ENCODE measurements at places on chromosomes 11 and 22.

DNA sequence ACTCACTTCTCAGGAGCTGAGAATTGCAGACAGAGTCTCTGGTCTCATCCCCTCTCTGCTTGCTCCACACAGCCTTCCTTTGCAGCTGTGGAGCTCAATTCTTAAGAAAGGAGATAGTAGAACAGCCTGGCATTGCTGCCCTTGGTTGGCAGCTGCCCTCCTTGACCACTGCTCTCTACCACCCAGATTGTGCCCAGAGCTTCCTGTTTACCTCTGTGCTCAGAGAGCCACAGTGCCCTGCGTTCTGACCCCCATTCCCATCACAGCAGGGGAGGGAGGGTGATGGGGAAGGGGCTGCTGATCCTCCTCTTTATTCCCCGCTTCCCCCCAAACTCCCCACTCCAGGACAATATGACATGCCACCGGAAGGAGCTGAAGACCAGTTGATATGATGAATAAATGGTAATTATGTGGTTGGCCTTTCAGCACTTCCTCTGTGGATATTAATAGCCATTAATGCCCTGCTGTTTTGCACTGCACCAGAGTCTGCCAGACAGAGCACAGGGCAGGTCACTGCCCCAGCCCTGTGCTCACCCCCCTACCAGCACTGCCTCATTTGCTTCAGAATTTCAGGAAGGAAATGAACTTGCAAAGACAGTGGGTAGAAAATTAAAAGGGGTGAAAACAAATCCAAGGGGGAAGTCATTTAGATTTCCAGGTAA is 426.8 kb upstream of the CADM1 start:
- no peak for DNase-seq

DNA sequence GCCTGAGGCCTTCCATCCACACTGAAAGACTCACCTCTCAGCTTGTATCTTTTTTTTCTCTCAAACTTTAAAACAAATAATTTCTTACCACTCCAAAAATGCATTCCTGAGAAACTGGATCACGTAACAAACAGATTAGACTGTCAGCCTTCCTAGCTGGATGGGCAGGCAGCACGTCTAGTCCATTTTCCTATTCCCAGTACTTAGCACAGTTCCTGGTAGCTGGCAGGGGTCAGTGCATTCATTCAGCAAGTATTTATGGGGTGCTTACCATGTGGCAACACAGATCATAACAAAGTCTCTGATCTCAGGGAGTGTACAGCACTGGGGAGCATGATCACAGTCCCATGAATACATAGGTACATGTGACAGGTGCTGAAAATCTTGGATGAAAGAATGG is 89.6 kb downstream of the UBASH3B start:
- no peak for DNase-seq

DNA sequence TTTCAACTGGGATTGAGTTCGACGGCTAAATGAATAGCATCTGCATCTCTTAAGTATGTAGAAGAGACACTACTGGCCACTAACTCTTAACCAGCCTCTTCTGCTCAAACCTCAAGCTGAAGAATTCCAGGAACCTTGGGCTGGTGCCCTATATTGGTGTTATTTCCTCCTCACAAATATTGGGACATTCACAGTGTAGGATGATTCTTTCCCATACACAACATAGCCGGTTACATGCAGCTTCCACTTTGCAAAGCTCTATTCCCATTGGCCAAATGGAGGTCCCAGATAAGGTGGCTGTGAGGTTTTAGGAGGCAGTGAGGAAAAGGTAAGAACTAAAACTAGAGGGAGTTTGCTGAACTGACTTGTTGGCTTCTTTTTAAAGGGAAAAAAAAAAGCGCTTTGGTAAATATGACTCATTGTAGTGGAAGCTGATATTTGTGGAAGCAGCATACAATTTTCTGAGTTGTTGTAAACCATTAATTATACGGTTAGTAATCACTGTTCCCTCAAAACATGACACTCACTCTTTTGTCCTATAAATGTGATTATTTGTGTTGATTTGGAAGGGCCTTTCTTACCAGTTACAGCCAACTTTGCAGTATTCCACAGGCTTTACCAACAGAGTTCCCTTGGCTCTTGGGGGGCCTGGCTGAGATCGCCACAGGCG is 17.6 kb downstream of the C22orf31 start:
- DNase-seq, result no peak

DNA sequence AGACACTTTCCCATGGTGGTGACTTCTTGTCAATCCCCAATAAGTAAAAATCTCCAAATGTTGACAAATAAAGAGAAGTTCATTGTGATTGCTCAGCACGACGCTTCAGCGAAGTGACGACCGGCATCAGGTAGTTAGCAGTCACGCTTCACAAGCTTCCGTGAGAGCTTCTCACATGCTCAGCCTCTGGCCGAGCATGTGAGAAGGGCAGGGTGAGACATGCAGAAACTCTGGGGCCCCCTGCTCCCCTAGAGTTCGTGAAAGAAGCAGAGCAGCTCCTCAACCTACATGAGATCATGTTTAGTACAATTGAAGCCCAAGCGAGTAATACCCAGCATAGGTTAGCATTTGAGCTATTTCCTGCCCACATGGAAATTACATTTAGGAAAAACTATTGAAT is 4.4 kb upstream of the C11orf16 start:
- DNase-seq, result no peak

GRCh38 chr22:45512363-45512762 is 9.7 kb downstream of the FBLN1 start:
- DNase-seq, result no peak

- DNase-seq, result no peak
Observed at GRCh38 chr11:88359541-88359940, 22.0 kb upstream of the CTSC start.

DNA sequence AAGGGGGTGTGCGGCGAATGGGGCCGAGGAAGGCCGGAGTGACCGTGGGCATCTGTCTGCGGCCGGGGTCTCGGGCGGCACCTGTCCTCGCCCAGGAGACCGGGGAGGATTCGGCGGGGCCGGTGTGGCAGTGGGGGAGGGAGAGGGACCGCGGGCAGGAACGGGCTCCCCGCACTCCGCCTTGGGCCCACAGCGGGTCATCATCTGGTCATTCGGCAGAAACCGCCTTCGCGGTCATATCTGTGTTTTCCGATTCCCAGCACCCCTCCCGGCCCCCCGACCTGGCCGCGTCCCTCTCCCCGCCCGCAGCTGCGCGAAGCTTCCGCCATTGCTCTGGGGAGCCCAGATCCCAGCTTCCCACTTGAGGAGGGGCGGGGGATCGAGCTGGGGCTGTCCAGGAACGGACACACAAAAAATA is 824 bp upstream of the CBX6 start:
- peak; percentile 73 for DNase-seq

DNA sequence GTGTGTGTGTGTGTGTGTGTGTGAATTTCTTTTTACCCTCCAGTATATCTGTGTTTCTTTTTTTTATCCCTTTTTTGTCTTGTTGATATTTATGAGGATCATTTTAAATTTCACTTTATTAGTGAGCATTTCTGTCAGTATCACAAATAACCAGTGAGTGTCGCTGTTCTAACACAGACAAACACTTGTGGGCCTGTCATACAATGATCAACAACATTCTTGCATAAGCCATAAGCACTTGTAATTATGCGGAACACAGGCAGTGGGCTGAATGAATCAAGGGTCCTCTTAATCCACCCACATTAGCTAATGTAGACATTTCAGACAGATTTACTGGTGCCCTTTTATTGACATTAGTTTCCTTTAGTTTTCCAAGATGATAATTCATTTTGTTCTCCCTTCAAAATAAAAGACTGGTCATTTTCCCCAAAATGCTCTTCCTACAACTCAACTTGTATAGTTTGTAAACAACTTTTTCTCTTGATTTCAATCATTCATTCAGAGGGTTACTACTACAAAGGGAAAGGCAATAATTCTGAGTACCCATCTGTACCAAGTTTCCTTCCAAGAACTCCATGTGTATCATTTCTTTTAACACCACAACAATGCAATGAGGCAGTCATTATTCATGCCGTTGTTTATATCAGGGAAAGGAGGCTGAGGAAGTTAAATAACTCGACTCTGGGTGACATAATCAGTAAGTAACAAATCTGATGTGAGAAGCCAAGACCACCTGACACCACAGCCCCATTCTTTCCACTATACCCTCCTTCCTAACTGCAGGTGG is 34.5 kb upstream of the ANO3 start:
- peak; percentile 14 for DNase-seq

DNA sequence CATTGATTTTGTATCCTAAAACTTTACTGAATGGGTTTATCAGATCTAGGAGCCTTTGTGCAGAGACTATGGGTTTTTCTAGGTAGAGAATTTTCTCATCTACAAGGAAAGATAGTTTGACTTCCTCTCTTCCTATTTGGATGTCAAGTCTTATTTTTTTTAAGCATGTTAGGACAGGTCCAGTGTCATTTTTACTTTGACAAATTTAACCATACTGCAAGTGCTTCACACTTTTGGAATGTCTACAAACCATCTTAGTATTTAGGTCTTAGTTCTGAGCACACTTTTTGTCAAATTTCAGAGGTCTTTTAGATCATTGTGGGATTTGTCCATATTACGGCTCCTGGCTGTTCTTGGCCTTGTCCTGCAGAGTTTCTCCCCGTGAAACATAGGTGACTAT is 715.2 kb upstream of the RAG2 start:
- DNase-seq, result no peak

- DNase-seq, result no peak
Observed at GRCh38 chr11:79080551-79080950, 360.3 kb downstream of the TENM4 start.

GRCh38 chr11:64113462-64113780 is 52.5 kb downstream of the MACROD1 start:
- no peak for DNase-seq

DNA sequence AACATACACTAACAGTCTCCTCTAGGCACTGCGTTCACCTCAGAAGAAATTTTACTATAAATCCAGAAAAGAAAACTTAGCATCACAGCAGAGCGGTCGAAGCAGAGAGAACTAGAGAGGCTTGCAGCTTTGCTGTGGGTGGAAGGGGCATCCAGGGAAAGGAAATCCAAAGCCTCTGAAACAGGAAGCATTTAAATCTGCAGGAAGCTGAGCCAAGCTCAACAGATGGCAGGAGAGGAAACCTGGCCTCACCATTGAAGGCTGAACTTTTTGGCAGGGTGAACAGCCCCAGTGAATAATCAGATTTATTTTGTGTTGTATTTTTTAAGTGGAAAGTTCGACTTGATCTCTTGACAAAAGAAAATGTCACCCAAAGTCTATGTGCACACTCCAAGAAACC is 858.1 kb downstream of the OPCML start:
- DNase-seq, result no peak

- DNase-seq, result no peak
Observed at GRCh38 chr11:118870396-118871343, 13.0 kb upstream of the CXCR5 start.

DNA sequence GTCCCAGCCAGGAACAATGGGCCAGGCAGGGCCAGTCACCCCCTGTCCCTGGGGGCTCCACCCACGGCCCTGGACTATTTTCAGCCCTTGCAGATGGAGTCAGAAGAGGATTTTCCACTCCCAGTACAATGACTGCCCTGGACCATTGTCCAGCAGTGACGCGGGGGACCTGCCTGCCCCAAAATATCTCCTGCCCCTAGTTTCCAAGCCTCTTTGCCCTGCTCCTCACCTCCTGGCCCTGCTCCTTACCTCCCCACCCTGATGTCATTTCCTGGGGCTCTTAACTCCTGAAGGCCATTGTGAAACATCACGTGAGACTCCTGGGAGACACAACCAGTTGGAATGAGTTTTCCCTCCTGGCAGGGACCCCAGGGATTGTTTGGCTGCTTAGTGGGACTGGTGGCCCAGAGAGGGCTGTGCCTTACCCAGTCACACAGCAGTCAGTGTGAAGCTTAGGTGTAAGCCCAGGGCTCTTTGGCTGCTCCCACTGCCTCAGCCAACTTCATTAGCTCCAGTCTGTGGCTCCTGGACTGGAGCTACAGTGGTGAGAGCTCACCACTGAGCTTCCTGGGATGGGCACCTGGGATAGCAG is 22.2 kb downstream of the P2RY2 start:
- DNase-seq, result no peak

- no peak for DNase-seq
Observed at GRCh38 chr22:50608996-50609395, 8.4 kb downstream of the MAPK8IP2 start.

GRCh38 chr11:126560221-126560620 is 204.7 kb downstream of the ST3GAL4 start:
- DNase-seq, result no peak

DNA sequence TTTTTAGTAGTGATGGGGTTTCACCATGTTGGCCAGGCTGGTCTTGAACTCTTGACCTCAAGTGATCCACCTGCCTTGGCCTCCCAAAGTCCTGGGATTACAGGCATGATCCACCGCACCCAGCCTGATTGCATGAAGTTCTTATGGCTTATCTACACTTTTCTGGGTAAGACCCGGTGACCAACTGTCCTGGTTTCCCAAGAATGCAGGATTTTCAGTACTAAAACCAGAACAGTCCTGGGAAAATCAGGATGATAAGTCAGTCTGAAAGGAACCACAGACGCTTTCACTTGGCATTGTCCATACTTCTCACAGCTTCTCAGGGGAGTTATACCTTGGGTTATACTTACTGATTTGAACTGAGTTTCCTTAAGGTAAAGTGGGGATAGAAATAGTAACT is 1.4 kb upstream of the BPIFC start:
- DNase-seq, result no peak

DNA sequence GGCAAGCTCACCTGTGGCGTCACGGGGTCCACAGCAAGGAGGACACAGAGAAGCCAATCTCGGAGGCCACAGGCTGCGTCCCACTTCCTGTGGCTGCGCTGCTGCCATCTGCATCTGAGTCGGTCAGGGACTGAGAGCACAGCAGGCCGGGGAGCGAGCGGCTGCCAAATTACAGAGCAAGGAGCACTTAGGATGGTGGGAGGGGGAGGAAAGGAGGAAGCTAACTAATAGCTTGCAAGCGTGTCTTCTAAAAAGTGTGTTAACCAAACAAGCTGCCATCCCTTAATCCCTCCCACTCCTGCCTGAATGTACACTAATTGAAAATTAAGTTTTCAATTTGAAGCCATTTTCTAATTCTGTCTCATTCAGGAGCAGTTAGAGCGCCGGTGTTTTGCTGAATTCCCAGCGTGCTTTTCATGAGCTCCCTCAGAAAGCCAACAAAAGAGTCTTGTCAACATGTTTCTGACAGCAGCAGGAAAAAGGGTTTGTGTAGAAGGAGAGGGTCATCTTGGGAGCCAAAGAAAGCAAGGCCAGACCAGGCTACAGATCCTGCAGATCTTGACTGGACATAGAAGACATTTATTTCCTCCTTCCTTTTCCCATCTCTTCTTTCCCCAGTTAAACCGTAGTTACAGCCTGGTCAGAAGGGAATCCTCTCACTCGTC is 42.4 kb upstream of the API5 start:
- DNase-seq, result no peak

- no peak for DNase-seq
Observed at GRCh38 chr22:19150482-19151328, 613 bp upstream of the GSC2 start.

GRCh38 chr11:83410605-83411565 is 124.7 kb upstream of the CCDC90B start:
- peak; percentile 5 for DNase-seq
